Activated effector memory CD4-positive, alpha-beta T cell treated with anti-CD3 and anti-CD28 coated beads, Interleukin-2, amount 50 U/mL, for 16 hours (primary cell): ENCODE measurements at places on chromosomes 12 and 14.

DNA sequence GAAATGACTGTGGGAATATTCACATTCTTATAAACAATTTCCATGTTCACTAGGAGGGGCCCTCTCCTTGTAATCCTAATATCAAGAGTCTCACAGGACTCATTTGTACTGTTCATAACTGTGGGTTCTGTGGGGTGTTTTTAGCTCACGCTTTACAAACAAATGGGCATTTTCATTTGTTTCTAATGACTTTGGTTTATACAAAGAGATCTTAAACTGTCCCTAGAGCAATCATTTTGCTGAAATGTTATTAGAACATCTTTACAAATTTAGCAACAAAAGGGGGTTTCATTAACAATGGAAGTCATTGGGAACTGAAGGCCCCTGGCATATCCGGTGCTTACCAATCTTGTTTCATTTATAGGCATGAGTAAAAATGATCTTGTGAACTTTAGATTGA lies 370.5 kb downstream of the TRHDE start:
- DNase-seq = no peak

DNA sequence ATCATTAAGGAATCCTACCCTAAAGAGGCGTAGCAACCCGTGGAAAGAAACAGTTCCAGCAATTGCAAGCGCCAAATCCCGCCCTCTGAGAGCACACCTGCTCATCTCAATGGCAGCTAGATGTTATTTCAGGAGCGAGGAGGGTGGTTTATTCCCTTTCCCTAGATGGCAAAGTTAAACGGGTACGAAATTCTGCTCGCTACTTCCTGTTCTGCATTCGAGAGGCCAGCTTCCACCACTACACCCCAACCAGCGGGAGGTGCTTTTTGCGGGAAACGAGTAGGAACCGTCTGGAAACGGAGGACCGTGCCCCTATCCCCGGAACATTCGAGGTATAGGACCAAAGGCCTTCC lies 536 bp downstream of the VPS29 start:
- DNase-seq = no peak

- DNase-seq = no peak
These were observed 319.9 kb downstream of the AEBP2 start for GRCh38 chr12:19759227-19759626.

DNA sequence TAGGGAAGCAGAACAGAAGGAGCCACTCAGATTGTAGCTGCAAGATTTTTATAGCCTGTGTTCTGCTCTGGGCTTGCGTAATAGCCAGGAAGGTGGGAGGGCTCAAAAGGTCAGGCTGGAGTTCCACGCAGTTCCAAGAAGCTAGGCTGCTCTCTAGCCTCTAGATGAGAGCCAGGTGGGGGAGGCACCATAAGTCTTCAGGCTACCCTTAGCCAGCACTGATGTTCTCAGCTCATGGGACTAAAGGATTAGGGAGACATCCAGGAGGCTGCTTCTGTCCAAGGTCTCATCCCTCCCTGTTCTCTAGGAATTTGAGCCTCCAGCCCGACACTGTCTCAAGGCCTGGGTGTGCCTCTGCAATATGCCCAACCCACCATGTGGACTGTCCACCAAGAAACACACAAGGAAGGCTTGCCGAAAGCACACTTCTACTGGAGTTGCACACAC lies 1.7 kb downstream of the LMBR1L start:
- no peak for DNase-seq

- DNase-seq = no peak
These were observed 34.7 kb downstream of the MIA2 start for GRCh38 chr14:39268393-39268792.

- peak; percentile 68 for DNase-seq
These were observed 12.5 kb downstream of the PCNX1 start for GRCh38 chr14:70919774-70920173.

DNA sequence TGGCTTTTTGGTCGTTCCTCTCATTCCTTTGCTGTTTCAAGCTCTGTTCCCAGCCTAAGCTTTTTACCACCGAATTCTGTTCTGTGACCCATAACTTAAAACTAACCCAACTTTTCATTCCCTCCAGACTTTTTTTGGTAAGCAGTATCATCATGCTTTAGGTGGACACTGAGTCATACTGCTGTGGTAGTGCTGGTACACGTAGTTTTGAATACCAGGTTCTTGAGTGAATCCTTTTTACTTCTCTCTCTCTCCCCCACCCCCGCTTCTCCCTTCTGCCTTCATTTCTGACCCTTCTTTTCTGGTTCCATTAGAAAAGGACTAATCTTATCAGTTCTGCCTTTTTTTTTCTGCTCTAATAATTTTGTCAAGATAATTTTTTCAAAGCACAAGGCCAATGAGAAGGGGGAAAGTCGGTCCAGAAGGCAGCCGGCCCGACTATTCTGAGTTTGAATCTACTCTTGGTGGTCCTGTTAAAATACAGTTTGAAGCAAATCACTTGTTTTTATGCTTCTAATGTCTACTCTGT lies 2.3 kb upstream of the MDM2 start:
- DNase-seq = no peak

GRCh38 chr12:108690191-108690518 lies 41.2 kb downstream of the CORO1C start:
- no peak for DNase-seq

GRCh38 chr14:104229534-104230055 lies 91.2 kb downstream of the KIF26A start:
- no peak for DNase-seq

GRCh38 chr14:26382901-26383685 lies 214.7 kb downstream of the NOVA1 start:
- DNase-seq = no peak

- DNase-seq = no peak
These were observed 28.7 kb upstream of the REP15 start for GRCh38 chr12:27667540-27667939.

DNA sequence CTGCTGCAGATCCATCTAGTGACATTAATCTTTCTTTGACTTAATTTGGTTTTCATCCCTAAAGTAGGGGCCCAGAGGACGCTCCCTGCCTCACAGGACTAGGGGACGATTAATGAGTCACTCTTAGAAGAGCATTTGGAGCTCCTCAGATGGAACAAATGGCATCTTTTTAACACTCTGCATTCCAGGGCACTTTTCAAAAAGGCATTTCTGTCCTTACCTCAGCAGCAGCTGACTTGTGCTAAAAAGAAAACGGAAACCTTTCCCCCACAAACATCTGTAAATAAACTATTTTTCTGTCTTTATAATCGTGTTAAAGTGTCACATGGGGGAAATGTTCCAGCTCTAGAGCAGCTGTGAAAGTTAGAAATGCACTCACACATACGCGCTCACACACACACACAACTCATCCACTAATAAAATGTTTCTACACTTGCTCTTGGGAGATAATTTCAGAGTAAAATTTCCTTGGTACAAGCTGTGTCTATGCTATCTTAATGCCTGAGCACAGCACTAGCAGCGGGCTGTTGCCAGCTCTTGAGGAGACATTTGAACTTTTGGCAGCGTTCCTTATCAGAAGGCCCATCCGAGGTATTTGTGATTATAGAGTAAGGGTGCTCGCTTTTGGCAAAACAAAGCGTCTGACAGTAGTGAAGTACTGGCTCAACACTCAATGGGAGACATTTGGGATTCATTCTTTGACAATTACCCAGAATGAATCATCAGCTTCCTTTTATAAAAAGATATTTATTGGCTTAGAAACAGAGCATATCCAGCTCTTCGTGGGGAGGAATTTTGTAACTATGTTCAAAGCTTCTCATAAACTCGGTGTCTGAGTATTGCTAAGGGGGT lies 141.3 kb downstream of the PLXNC1 start:
- DNase-seq = no peak

GRCh38 chr14:102777711-102778337 lies 575 bp downstream of the TRAF3 start:
- peak; percentile 73 for DNase-seq

DNA sequence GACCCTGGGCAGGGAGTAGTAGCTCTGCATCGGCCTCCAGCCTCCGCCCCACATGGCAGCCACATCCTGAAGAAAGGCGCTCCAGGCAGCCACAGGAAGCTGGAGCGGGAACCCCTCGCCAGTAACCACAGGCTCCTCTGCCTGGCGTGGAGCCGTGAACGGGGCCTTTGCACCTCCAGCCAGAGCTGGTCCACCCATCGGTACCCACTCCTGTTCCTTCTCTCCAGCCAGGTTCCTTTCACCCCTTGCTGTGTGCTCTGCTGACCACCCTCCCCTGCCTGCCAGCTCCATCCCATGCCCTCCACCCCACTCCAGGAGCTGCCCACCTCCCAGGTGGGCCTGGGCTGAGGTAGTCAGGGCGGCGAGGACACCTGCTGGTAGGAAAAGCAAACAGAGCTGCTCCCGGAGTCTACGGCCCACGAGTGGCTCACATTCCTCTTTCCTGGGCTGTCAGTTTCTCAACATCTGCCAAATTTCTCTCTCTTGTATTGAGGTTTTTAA lies 2.7 kb downstream of the TGFB3 start:
- DNase-seq = no peak

- DNase-seq = no peak
These were observed 57.0 kb downstream of the CCER1 start for GRCh38 chr12:90897986-90898385.

DNA sequence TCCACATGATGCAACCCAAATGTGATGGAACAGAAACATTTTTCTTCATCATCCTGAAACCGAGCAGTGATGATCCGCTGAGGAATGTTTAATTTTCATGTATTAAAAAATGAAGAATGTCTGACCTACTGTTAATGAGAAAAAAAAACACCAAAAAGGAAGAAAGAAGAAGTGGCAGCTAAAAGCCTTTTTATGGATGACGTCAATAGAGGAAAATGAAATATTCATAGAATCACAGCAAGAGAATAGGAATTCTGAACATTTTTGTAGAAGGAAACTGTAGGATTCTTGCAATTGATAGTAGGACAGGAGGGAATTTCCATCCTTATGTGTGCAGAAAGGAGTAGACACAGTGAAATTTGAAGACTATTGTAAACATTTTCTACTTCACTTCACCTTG lies 112.9 kb downstream of the PRKCH start:
- no peak for DNase-seq

DNA sequence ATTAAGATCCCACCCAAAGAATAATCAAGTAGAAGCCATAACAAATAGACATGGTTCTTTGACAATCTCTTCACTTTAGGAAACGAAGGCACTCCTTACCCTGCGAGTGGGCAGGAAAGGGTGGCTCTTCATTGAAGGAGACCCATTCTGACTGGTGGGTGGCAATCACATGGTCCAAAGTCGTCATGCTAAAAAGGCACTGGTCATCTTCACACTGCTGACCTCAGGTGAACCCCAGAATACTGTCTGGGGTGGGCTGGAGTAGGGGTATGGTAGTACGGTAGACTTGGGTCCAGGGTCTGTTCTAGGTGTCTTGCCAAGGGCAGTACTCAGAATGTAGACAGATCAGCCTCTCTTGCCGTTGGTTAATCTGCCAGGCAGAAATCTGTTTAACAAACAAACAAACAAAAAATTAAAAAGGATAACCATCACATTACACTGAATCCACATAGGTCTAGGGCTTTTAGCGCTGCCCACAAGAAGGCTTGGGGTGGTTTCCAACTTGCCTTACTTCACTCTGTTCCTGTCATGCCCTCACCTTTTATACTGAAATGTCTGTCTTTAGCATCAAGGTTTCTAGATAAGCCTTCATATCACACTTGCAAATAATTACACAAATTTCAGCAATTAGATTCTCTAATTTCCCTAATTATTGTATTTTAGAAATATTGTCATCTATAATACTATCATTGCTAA lies 1.8 kb downstream of the STON2 start:
- no peak for DNase-seq

GRCh38 chr14:25121337-25122129 lies 71.6 kb upstream of the STXBP6 start:
- no peak for DNase-seq

- peak; percentile 91 for DNase-seq
These were observed 108.8 kb upstream of the ATF7IP start for GRCh38 chr12:14256555-14257169.

GRCh38 chr12:51240971-51241370 lies 2.3 kb downstream of the DAZAP2 start:
- no peak for DNase-seq

- no peak for DNase-seq
These were observed 420.3 kb upstream of the PRICKLE1 start for GRCh38 chr12:43009846-43010240.

GRCh38 chr14:92760524-92760805 lies 12.0 kb upstream of the LGMN start:
- no peak for DNase-seq

GRCh38 chr12:12207746-12208145 lies 59.1 kb downstream of the LRP6 start:
- DNase-seq = no peak

DNA sequence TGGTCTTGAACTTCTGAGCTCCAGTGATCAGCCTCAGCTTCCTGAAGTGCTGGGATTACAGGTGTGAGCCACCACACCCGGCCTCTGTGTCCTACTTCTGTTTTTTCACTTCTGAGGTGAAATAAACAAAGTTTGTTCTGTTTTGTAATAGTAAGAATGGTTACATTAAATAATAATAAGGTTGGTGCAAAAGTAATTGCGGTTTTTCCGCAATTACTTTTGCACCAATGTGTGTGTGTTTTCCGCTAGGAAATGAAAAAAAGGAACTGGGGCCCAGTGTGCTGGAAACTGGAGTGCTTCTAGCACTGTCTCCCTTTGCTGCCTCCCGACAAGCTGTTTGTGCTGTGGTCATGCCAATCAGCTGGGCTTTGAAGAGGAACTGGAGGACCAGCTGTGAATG lies 140.9 kb downstream of the NTS start:
- DNase-seq = no peak

GRCh38 chr12:5661811-5662210 lies 229.9 kb downstream of the NTF3 start:
- DNase-seq = no peak
